Left ventricle myocardium superior (tissue), 1 donor: ENCODE measurements at places on chromosomes 1 and 21.

GRCh38 chr1:152495066-152495675 is 15.4 kb upstream of the LCE5A start:
- DNase-seq: no peak

GRCh38 chr1:153474347-153474746 is 13.9 kb upstream of the S100A7 start:
- no peak for DNase-seq

DNA sequence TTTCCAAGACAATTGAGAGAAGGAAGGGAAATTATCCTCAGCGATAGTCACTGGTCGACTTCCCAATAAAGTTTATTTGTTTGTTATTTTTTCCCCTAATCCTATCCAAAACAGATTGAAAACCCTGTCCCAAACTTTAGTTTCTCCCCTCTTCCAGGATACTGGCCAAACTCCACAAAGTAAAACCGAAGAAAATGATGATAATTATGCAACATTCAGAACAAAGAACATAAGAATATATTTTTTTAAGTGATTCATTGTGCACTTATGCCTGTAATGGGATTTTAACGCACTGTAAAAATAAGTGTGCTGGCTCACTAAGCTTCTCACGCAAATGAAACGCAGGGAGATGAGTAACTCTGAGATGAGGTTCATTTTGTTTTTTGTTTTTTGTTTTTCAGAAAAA is 6.0 kb downstream of the GLIS1 start:
- no peak for DNase-seq

- peak; percentile 50 for DNase-seq
These were observed 9.0 kb downstream of the PRDX1 start for GRCh38 chr1:45512641-45513054.

DNA sequence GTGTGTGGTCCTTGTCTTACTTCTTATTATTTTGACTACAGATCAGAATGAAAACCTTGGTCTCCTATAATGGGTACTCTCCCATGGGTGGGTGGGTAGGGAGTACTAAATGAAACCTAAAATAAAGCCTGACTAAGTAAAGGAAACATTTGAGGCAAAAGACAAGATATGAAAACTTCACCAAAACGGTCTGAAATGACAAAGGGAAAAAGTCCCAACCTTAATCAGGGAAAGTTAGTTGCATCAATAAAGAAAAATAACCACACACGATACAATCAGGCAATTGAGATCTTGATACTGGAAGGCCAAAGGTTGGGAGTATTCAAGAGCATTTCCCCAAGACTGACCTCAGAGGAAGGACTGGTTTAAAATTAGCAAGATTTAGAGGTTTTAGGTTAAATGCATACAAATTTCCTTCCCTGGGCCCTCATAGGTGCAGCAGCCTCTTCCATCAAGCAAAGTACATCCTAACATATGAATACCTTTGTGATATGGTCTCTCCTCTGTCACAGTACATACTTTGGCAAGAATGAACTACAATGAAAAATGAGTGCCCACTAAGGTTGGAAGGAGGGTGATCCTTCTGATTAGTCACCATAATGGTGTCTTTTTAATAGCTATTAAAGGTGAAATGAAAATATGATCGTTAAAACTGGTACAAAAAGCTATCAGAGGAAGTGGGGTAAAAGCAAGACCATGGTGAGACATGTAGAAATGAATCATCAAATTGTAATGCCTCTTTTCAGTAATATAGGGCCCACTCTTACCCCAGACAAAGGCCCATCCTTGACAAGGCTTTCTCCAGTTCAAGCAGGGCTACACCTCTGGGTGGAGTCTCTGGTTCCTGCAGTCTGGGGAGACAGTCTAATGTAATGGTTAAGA is 15.3 kb upstream of the TNFSF4 start:
- no peak for DNase-seq

GRCh38 chr1:234315091-234315541 is 58.1 kb upstream of the COA6 start:
- DNase-seq: no peak

DNA sequence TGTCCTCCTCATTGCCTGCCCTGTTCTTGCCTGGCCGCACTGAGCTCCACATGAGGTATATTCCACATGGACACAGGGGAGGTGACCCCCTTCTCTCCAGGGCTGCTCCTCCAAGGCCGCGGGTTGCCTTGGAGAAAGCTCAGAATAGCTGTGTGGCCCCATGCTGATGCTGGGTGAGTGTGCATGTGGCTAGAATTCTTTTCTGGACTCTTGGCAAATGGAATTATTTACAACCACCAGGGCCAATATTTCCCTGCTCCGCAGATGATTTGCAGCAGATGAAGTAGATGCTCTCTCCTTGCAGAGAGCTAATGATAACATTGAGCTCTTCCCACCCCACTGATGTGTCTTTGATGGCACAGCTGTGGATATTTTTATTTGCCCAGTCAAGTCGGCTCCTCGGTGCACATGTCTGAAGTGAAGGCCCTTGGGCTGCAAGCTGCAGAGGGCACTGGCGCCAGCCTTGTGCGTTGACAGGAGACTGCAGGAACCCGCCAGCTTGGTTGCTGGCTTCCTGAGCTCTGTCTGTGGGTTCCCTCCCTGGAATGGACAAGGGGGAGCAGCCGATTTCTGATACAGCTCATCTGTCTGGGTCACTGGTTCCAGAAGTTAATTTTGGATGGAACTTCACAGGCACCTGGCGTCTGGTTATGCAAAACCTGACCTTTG is 404.7 kb upstream of the VAMP3 start:
- DNase-seq: peak; percentile 80
